Hepatocyte (in vitro differentiated cells): ENCODE measurements at places on chromosomes 1 and 21. TPM values are rescaled to one million over a fixed set of nuclear protein-coding genes. Genes with fewer than 3 reads are reported as not detected.

DNA sequence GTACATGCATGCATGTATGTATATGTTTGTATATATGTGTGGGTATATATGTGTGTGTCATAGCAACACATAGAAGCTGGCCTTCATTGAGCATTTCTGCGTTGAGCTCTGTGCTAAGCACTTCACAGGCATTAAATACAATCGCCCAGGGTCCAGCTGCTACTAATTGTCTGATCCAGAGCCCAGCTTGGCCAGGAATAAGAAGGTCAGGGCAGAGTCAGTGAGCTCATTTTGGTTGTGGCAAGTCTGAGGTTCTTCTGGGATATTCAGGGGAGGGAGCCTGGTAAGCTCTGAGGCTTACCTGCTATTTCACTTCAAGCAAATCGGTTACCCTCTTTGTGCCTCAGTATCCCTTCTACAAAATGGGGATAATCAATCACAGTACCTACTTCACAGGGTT is 59.6 kb downstream of the FOXO6 start:
- DNase-seq: no peak

DNA sequence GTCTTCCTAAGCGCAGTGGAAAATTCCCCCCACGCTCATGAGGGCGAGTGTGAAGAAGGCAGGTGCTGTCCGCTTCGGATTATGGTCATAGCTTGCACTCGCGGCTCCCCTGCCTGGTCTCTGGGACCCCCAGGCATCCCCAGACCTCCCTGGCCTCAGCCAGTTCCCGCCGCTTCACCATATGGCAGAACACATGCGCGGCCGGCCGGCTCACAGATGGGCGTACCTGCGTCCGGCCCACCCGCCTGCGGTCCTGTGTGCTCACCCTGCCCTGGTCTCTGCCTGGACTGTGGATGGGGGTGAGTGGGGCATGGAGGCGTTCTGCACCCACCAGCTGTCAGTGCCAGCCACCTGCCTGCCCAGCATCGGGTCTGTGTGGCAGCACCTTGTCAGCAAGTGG is 34.1 kb downstream of the PRKCZ start:
- DNase-seq: no peak

- no peak for DNase-seq
These were observed 216.2 kb downstream of the SEC16B start for GRCh38 chr1:177753655-177754054.

- DNase-seq: no peak
These were observed 36.8 kb upstream of the AHCYL1 start for GRCh38 chr1:109947582-109948284.

DNA sequence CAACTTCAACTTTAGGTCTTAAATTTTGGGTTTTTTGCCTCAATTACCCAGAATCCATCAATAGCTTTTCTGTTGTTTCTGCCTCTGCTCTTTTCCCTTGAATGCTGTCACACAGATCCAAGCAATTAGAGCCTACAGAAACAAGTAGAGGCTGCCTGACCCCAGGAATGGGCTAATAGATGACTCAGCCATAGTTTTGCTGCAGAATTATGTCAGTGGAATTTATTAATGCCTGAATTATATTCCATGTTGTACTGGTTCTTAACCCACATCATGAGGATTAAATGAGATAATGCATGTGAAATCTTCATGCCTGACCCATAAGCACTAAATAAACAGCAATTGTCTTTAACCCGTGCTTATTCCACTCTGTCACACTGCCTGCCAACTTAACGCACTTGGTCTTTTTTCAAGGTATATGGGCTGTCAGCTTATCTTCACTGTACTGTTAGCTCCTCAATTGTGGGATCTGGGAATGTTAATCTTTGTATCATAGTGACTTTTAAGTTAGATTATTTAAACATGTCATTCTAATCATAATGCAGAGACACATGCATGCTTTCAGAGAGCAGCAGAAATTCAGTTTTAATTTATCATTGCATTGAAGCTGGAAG is 213.3 kb downstream of the ROR1 start:
- DNase-seq: no peak

GRCh38 chr1:228098323-228098931 is 4.7 kb downstream of the C1orf35 start:
- DNase-seq: no peak

- no peak for DNase-seq
These were observed 48.5 kb upstream of the LDLRAP1 start for GRCh38 chr1:25494952-25495351.

DNA sequence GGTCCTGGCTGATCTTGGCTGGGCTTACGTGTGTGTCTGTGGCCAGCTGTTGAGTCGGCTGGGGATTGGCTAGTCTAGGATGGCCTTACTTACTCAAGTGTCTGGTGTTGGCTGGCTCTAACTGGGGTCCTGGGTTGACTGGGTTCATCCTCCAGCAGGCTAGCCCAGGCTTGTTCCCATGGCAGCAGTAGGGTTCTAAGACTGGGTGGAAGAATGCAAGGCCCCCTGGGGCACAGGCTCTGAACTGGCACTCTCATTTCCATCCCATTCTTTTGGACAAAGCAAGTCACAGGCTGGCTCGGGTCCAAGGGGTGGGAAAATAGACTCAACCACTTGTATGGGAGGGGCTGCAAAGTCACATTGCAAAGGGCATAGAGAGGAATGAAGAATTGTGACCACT is 7.9 kb upstream of the OPRD1 start:
- DNase-seq: no peak

- no peak for DNase-seq
These were observed 11.4 kb upstream of the PRPF3 start for GRCh38 chr1:150309758-150310508.

DNA sequence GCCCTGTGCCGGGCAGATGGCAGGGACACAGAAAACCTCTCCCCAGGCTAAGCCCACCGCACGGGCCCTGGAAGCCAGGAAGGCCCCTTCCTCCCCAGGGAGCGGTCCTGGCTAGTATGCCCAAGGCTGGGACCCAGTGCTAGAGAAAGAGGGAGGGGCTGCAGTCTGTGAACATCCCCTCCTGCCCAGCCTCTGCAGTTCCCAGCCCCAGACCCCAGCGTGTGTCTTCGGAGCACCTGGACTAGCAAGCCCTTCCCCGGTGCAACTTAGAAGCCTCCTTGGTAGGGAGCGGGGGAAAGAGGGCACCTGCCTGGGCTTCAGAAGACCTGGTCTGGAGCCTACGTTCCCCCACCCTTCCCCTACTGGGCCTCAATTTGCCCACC is 2.1 kb downstream of the PLEKHG5 start:
- no peak for DNase-seq

UMODL1 gene
- total RNA-seq: 0.16 and 0.47 TPM in 2 replicates

TMEM50A gene
- total RNA-seq: 98.2 and 99.1 TPM in 2 replicates

DCAF6 gene
- 69.4 and 72.8 TPM in 2 replicates for total RNA-seq

COL16A1 gene
- 95.1 and 127 TPM in 2 replicates for total RNA-seq
